ENCODE measurements at places on chromosomes 1 and 21.

DNA sequence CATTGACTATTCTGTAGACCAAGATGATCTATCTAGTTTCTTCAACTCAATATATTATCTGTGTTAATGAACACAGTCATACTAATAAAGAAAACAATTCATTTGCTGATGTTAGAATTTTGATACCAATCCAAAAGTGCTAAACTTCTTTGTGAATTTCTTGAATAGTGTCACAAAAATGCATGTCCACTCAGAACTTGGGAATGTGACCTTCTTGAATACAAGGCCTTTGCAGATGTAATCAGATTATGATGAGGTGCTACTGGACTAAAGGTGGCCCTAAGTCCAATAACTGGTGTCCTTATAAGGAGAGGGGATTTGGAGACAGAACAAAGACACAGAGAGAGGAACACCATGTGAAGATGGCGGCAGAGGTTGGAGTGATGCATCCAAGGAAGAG lies 305.8 kb upstream of the ZP4 start:
- DNase-seq, result no peak

- no peak for DNase-seq
These were observed 227.5 kb downstream of the HMCN1 start for GRCh38 chr1:185961664-185962063.

DNA sequence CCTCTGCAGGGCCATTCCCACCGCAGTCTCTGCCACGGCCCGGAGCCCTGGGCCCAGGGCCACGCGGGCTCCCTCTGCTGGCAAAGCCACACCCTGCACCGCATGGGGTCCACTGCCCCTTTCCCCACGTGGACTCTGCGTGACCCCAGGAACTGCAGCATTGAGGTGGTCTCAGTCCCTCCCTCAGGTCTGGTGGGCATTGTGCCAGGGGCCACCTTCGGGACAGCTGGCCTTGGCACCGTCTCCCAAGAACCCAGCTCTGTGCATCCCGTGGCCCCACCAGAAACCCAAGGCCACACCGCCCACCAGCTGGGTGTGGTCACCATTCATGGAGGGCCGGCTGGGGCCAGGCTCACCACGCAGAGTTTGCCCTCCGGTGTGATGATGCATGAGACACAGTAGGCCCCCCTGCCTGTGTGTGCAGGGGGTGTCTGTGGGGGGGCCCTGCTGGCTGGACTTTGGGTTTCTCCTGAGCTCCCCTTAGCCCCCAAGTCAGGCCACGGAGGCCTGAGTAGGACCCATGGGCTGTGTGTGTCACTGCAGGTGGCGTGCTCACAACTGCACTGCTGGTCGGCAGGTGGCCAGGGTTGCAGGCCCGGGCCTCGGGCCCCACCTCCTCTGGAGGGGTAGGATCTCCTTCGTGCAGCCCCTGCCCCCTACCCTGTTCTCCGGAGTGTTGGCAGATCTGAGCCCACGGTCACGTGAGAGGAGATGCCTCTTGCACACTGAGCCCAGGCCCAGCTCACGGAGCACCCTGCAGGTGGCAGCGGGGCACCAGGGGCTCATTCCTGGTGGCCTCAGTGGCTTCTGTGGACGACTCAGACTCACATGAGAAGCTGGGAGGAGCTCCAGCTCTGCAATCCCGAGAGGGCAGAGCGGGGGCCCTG lies 5.8 kb downstream of the VWA1 start:
- DNase-seq, result no peak

DNA sequence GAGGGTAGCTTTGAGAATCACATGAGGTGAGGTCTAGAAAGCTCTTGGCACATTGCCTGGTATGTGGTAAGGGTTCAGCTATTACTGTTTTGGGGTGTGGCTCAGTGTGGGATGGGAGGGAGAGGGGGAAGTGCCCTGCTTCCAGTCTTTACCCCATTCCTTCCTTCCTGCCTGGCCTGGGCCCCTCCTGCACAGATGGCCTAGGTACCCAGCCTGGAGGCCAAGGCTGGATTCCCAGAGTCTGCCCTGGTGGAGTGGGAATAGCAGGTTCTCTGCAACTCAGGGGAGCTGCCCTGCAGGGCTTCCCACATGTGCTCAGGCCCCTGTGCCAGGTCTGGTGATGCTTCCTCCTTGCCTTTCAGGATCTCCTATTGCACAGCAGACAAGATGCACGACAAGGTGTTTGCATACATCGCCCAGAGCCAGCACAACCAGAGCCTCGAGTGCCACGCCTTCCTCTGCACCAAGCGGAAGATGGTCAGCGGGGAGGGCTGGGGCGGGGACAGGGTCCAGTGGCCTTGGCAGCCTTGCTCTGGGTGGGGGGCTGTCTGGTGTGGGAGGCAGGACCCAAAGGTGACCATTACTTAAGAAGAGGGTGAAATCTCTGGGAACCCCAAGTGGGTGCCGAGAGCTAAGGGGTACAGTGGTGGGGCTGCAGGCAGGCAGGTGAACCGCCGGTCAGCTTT lies 13.5 kb downstream of the LDLRAP1 start:
- no peak for DNase-seq

- DNase-seq, result peak; percentile 93
These were observed 53.0 kb downstream of the PBX1 start for GRCh38 chr1:164611754-164612642.

GRCh38 chr21:42010507-42011495 lies 641 bp upstream of the ZBTB21 start:
- peak; percentile 43 for DNase-seq

GRCh38 chr1:26829184-26829911 lies 2.9 kb downstream of the ZDHHC18 start:
- no peak for DNase-seq

DNA sequence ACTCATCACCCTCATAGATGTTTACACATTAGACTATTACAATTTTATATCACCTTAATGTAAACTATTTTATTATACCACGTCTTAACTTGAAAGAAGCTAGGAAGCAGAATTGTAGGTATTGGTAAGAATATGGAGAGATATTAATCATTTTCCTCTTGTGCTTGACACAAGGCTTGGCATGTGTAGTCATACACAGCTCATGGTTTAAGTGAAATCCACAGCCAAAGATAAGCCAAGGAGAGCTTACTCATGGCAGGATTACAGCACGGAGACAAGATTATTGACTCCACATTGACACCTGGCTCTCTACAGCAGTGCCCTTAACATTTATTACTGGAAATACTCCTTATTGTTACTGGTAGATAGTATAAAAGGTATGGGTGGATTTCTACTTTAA lies 68.4 kb upstream of the ADGRL4 start:
- DNase-seq, result no peak

DNA sequence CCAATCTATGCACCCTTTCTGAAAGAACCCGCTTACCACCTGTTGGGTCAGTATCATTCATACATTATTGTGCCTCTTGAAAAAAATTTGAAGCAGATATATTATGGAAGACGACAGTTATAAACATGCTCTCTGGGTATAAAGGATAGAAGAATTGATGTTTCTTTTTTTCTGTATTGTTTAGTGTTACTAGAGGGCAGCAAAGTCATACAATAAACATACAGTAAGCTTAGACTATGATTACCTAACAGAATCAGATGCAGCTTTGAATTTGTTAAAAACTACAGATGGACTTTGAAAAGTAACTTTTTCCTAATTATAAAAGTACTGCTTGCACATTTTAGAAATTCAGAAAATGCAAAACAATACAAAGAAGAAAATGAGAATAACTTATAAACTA lies 11.1 kb upstream of the PAXBP1 start:
- DNase-seq, result no peak

DNA sequence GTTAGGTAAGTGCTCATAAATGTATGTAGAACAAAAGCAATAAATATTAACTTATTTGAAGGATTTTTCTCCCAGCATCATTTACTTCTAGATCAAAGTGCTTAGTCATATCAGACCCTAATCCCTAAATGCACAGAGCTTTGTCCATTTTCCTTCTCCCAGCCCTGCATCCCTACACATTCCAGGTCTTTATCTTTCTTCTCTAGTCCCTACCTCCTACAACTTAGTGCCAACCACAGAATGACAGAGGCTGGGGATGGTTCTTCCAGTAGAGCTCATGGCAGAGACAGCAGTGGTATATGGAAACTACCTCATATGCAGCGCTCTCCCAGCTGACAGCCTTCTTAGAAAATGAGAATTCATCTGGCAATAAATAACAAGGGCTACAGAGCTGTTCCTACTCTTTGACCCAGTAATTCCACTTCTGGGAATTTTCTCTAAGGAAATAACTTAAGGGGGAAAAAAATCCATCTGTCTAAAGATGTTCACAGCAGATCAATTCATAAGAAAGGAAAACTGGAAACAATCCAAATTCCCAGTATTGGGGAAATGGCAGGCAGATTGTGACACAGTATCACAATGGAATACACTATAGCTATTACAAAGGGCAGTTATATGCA lies 62.9 kb upstream of the ROR1 start:
- no peak for DNase-seq

DNA sequence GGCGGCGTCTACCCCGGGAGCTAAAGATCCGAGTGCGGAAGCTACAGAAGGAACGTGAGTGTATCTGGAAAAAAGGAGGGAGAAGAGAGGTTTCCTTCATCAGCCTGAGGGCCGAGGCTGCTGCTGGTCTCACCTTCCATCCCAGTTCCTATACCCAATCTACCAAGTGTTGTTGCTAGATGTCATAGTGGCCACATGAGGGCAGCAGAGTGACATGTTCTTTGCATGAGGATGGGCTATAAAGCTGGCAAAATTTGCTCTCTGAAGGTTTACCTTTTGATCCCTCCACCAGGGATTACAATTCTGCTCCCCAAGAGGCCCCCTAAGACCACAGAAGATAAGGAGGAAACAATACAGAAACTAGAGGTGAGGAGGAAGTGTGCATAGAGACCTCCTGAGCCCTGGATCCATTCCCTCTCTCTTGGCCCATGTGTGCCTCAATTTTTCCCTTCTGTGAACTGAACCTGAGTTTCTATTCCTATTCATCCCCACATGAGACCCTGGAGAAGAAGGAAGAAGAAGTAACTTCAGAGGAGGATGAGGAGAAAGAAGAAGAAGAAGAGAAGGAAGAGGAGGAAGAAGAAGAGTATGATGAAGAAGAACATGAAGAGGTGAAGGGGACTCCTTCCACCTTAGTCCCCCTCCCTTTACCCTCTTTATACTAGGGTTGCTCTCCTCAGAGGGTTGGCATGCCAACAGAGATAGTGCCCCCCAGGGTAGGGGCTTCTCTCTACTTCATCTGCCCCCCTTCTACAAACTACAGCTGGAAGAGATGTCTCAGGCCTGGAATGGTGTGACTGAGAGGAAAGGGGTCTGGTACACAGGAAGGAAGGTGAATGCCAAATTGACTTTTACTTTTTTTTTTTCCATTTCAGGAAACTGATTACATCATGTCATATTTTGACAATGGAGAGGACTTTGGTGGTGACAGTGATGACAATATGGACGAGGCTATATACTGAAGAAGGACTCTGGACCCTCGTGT lies 13.3 kb downstream of the POLR3GL start:
- DNase-seq, result peak; percentile 83

DNA sequence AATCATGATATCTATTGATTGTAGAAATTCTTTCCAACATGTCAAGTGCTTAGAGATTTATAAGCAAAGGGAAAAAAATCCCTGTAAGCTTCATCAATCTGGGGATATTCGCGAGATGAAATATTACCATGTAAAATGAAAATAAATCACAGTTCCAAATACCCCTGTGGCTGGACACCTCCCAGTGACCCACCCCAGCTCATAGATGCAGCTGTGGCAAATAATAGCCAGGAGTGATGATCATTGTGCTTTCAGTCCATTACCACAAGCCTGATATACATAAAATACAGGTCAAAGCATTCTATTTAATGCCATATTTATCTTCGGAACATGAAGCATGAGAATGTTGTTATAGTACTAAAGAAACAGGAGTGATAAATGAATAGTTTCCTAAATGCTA lies 274.9 kb upstream of the LRRC7 start:
- DNase-seq, result no peak

DNA sequence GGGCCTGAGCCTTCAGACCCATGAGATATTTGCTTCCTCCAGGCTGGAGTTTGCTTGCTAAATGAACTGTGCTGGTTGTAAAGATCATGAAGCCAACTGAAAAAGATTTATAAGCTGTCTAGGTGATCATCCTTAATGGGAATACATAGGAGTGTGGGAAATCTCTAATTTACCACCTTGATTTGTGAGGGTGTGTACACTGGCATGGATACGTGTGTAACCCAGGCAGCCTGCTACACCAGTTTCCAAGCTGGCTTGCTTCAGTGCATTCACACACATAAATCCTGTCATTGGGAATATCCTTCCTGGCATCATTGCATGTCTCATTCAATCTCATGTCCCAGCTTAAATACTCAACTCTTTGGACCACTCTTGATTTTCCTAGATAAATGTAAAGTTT lies 57.6 kb upstream of the GNG12 start:
- DNase-seq, result peak; percentile 38

DNA sequence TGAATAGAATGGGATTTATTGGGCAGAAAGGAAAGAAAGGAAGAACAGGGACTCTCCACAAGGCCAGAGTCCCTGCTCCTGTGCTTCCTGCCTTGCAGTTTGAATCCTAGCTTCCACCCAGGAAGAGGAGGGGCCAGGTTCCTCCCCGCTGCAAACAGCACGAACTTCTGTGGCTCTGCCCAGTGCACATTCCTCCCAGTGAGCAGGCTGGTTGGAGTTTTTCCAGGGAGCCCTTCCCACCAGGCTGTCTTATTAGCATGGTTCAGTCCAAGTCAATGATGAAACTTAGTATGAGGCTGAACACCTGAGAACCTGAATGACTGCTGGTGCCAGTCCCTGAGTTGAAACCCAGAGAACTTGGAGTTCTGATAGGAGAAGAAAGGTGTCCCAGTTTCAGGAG lies 247.2 kb downstream of the DUSP10 start:
- DNase-seq, result no peak

DNA sequence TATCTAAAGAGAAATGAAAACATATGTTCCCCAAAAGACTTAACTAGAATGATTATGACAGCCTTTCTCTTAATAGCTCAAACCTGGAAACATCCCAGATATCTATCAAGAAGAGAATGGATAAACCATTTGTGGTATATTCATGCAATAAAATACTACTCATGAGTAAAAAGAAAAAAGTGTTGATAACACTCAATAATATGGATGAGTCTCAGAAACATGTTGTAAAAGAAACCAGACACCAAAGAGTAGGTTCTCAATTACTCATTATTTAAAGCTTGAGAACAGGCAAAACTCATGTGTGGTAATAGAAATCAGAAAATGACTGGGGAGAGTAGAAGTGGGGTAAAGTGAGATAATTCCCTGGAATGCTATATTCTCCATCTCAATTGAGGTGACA lies 154.1 kb downstream of the PHTF1 start:
- no peak for DNase-seq

DNA sequence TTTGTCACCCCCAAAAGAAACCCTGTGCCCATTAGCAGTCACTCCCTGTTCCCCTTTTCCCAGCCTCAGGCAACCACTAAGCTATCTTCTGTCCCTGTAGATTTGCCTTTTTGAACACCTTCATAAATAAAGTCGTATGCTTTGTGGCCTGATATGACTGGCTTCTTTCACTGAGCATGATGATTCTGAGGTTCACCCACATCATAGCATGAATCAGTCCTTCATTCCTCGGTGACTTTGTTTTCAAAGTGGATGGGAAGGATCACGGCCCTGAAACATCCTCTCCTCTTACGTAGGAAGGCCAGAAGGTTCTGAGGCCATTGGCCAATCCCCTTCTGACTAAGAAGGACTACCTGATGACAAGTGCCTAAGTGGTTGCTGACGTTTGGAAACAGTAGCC lies 39.1 kb downstream of the NIPAL3 start:
- no peak for DNase-seq

GRCh38 chr1:168824418-168825065 lies 95.5 kb upstream of the DPT start:
- no peak for DNase-seq
